Memory B cell (primary cell): ENCODE measurements at places on chromosomes 2 and 18.

DNA sequence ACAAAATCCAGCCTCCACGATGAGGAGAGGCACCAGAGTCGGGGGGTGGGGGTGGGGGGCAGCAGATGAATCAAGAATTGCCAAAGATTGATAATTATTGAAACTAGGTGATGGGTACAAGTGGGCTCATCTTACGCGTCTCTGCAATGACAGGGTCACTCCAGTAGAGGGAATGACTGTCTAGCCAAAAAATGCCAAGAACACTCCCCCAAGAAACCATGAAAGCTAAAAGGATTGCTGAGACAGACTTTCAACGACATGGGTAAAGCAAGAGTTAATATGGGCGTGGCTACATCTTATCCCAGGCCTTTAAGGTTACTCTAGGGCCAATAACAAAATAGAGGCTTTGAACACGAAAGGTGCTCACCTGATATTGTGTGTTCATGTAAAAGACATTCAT lies 86.5 kb downstream of the STK39 start:
- no peak for DNase-seq

DNA sequence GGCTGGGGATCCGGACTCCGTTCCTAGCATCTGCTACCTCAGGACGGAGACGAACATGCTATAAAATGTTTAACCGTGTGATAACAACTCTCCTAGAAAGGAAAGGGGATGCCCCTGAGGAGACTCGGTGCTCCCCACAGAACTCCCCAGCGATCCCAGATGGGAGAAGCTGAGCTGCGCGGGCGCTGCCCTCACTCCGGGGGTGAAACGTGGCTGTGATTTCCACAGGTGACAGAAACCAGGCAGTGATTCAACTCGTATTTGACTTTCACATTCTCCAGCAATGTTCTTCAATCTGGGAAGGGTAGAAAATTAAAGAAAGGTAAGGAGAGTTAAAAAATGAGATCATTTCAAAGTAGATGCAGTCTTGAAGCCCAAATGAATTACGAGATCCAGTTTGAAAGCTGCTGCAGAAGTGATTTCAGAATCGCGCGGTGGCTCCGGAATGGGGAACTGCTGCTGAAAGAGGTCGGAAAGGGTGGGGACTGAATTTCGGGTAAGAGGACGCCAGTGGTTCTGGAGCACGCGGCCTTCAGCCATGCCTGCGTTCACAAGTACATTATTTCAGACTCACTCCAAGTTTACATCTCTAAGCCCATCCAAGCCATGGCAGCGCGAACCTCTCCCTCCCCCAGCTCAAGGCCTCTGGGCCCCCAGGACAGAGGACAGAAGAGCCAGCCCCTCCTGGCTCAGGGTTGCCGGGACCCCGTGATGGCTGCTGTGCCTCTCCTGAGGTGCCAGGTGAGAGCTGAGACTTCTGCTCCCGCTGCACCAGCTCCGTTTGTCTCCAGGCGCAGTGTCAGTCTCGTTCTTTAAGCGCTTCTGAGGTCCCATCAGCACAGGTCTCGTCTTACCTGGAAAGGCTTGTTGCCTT lies 39.5 kb downstream of the ADNP2 start:
- no peak for DNase-seq

DNA sequence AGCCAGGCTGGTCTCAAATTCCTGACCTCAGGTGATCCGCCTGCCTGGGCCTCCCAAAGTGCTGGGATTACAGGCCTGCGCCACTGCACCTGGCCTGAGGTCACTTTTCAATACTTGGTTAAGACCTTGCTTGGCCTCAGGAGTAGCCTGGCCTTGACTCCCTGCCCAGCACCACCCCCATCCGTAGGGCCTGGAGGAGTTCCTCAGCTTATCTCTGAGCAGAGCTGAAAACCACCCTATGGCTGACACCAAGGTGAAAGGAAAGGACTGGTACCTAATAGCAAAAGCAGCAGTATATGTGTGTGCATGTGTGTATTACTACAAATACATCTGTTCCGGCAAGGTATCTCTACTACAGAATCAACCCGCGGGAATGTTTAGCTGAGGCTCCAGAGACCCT lies 56.0 kb downstream of the STEAP3 start:
- no peak for DNase-seq

DNA sequence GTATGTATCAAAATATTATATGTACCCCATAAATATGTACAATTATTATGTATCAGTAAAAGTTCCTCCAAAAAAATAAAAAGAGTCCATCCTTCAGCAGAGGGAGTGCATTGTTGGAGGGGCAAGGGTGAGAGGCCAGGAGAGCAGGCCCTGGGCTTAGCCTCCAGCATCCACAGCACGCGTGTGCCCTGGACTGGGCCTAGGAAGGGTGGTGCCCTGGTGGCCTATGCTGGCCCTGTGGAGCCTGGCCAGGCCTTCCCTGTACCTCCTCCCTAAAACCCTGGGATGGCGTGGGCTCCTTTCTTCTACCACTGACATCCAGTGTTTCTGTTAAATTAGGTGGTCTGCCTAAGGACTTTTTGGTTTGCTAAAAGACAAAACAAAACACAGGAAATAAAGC lies 93.4 kb downstream of the SH3RF3 start:
- no peak for DNase-seq

DNA sequence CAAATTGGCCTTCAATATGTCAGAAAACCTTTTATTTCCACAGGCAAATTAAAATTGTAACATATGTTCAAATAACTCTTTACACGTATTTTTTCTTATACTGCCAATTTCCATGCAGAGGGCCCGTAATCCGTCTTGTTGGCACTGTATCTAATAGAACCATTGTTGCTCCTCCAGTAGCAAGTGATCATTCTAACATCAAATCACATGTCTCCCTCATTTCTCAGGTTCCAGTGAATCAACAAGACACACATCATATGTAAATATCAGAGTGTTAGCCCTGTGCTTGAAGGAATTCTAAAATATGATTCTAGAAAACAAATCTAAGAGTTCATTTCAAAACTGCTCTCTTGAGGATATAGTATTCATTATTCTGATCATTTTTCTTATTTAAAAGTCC lies 834.3 kb downstream of the LRRTM4 start:
- no peak for DNase-seq

DNA sequence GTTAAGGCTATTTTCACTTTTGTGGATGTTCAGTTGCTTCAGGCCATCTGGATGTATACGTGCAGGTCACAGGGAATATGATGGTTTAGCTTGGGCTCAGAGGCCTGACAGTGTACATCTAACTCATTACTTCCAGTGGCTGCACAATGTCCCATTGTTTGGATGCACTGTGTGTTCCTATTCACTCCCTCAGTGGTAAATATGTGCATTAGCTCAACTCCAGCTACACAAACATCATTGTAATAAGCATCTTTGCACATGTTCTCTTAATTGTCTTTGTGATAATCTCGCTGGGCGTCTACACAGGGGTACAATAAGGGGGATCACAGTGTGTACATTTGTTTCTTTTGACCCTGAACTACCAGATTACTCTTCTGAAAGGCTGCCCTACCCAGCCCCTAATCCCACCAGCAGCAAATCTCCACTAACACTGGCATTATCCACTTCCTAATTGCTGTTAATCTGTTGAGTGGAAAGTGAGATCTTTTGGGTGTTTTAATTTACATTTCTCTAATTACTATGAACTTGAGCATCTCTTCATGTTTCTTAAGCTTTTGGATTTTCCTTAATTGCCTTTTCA lies 56.1 kb upstream of the POLE4 start:
- no peak for DNase-seq

GRCh38 chr2:209556354-209556961 lies 132.6 kb downstream of the MAP2 start:
- no peak for DNase-seq

- no peak for DNase-seq
Observed at GRCh38 chr2:145235312-145235711, 715.4 kb upstream of the ZEB2 start.

GRCh38 chr2:172208791-172209325 lies 106.2 kb upstream of the DLX2 start:
- no peak for DNase-seq
